ENCODE measurements at places on chromosomes 6 and 20.

DNA sequence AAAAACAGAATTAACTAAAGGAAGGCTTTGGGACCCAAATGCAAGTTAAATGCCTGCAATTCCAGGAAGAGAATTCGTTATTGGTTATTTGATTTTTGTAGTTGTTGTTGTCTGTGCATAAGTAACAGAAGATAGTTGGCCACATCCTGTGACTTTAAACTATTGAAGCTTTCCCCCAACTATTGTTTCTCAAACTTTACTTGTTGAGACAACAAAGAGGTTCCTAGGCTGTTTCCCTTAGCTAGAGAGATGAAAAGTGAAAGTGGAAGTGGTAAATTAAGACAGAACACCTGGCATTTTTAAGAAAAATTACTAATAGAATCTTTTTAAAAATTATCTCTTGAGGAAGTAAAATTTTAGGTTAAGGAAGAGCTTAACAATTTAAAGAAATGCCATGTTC is 525.2 kb downstream of the PKHD1 start:
- DNase-seq: no peak

DNA sequence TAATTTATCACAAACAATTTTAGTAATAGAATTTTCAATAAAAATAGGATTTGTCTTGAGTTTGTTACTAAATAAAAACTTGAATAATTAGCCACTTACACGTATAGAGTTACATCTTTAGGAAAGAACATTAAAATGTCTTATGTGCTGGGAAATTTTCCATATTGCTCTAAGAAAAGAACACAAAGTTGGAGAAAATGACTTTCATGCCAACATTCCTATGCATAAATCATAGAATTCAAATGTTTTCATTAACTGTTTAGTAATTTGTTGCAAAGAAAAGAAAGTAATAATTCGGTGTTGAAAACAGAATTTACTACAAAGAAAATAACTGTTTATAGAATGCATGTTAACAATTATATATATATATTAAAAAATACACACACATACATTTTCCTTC is 4.7 kb upstream of the TBC1D32 start:
- DNase-seq: no peak

- no peak for DNase-seq
These were observed 132.7 kb downstream of the FYN start for GRCh38 chr6:111740506-111740905.

DNA sequence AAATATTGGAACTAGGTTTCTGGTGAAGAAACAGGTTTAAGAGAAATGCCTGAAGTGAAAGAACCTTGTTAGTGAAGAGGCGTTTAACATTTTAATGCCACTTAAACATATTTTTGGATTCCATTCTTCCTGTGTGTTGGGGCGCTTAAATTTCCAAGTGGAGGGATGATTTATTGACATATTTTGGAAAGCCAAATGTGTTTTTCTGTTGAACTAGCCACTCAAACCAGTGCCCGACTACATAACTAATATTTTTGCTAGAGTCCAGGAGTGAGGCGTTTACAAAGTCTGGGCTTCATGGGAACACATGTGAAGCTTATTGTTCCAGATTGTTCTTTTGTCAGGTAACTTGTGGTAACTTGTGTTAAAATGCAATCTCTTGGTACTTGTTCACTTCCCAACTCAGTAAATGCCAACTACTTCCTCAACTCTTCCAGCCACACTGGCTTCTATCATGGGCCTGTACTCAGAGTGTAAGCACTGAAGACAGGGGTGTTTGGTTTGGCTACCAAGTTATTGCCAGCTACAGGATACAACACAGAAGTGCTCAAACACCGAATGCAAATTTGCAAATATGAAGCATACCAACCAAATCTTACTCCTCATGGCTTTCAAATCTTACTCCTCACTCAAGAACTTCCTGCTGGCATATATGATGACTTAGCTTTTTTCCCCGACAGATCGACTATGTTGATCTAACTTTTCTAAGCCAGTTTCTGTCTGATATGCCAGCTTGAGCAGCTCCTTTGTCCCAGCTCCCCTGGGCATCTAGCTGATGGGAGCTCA is 2.0 kb upstream of the ZNFX1 start:
- DNase-seq: no peak

GRCh38 chr6:30060606-30061091 is 416 bp upstream of the POLR1H start:
- no peak for DNase-seq

GRCh38 chr20:62911701-62912280 is 14.5 kb downstream of the DIDO1 start:
- no peak for DNase-seq

DNA sequence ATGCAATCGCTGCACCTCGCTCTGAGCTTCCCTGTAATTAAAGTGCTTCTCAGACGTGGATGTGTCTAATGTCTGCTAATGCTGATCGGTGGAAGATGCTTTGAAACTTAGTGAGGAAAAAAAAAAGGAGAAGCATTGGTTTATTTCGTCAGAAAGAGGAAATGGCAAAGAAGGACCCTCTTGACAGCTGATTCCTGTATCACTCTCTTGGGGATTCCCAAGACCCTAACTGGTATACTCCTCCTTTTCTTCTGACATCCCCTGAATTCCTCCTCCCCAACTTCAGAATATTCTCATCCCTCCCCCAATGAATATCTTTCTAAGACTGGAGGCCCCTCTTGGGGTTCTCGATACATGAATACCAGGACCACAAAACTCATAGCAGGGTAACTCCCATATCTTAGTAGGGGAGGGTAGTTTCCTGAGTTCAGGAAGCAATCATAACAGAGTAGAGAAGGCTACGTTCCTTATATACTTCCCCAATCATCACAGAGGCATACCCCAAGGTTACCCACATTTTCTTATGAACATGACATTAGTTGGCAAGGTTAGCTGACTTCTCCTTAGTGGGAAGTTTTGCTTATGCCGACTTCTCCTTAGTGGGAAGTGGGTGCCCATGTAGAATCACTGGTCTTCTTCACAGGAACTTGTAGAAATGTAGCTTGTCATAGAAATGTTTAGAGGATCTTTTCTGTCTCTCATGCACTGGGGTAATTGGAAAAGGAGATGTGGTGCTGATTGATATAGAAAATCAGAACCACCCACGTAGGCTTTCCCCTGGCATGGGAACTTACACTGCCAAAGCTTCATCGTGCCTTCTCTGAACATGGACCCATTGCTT is 63.8 kb upstream of the ATXN1 start:
- DNase-seq: no peak

- DNase-seq: no peak
These were observed 174.1 kb upstream of the PTPRK start for GRCh38 chr6:128694303-128695009.

DNA sequence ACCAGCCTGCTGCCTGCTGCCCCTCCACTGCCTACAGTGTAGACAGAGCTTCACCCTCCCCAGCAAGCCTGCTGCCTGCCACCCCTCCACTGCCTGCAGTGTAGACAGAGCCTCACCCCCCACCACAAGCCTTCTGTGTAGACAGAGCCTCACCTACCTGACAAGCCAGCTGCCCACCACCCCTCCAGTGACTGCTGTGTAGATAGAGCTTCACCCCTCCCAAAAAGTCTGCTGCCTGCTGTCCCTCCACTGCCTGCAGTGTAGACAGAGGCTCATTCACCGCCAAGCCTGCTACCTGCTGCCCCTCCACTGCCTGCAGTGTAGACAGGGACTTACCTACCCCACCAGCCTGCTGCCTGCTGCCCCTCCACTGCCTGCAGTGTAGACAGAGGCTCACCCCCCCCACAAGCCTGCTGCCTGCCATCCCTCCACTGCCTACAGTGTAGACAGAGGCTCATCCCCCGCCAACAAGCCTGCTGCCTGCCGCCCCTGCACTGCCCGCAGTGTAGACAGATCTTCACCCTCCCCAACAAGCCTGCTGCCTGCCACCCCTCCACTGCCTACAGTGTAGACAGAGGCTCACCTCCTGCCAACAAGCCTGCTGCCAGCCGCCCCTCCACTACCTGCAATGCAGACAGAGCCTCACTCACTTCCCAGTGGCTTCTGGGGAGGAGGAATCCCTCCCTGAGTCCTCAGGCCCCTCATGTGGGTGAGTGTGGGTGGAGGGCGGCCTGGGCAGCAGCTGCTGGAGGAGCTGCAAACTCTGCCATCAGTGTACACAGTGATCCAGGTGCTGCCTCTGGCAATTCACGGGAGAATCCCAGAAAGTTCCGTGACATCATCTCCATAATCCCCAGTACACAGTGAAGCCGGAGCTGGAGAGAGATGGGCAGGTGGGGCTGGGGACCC is 140.9 kb downstream of the DLL1 start:
- DNase-seq: no peak

- DNase-seq: peak; percentile 83
These were observed 55.0 kb downstream of the TRIM38 start for GRCh38 chr6:26017632-26017966.

GRCh38 chr6:10626154-10626741 is 68.2 kb downstream of the C6orf52 start:
- no peak for DNase-seq

- no peak for DNase-seq
These were observed 32.0 kb upstream of the KATNA1 start for GRCh38 chr6:149680503-149680902.

DNA sequence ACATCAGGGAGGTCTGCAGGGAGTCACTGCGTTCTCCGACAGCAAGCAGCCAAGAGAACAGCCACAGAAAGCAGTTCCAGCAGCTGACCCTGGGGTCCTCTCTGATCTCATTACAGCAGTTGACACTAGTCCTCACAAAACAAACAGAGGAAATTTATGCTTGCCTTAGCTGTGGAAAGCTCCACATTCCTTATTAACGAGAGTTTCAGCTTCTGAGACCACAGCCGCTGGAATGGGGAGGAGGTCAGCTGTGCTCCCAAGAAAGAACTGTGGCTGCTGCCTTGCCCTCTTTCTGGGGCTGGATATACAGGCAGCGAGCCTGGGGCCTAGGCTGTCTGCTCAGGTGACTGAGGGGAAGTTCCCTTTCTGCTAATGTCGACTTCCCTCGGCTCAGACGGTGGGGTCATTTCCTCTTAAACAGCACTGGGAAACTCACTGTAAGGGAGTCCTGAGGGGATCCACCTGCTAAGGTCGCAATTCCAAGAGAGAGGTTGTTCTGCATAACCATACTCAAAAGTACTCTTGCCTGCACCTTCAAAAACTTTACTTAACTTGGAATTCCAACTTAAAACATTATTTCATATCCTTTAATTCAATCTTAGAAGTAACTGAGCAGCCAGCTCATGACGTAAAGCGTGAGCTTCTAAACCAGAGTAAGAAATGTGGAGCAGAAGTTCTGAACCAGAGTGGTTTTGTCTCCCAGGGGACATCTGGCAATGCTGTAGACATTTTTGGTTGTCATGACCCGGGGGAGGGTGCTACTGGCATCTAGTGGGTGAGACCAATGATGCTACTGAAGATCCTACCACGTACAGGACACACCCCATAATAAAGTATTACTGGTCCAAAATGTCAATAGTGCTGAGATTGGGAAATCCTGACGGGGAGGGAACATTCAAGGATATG is 80.3 kb downstream of the BACH2 start:
- no peak for DNase-seq

Measured in stimulated activated CD4-positive, alpha-beta T cell treated with anti-CD3 and anti-CD28 coated beads, Interleukin-12 subunit alpha, Interleukin-12 subunit beta, amount 100 ng/mL, for 48 hours (primary cell).